M059J (cell line): ENCODE measurements at places on chromosomes 2 and 18.

DNA sequence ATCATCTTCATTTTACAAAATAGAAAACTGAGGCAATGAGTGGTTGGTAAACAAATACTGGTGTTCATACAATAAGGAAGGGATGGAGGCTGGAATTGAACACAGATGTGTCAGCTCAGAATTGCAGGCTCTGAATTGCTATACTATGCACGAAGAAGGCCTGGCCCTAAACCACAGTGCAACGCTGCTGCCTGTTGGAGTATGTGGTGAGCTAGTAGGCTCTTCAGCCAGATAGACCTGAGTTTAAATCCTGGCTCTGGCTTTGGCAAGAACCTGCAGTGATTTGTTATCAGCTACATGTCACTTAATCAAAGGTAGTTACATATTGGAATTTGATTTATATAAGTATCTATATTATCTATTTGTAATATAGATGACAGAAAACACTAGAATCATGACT lies 1602.4 kb upstream of the CELF4 start:
- no peak for DNase-seq

DNA sequence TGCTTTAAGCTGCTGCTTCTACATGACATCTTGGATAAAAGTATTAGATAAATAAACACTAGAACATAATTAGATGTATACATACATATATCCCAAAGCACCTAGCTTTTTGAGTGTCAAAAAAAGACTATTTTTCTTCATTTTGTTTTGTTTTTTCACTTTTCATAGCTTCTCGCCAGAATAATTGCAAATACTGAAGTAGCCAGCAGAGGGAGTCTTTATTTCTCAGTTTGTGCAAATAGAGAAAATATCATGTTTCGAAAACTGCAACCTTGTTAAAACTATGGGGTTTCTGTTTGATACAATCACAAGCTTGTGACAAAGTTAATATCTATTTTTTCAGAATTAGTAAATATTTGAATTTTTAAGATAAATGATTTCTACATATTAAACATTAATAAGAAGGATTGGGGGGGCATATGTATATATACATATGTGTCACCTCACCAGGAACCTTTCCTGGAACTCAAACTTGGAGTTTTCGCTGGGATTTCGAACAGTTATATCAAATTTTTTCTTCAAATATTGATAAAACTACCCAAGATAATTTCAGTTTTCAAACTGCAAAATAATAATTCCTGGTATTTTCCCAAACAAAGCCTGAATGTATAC lies 61.0 kb downstream of the GRB14 start:
- peak; percentile 17 for DNase-seq

DNA sequence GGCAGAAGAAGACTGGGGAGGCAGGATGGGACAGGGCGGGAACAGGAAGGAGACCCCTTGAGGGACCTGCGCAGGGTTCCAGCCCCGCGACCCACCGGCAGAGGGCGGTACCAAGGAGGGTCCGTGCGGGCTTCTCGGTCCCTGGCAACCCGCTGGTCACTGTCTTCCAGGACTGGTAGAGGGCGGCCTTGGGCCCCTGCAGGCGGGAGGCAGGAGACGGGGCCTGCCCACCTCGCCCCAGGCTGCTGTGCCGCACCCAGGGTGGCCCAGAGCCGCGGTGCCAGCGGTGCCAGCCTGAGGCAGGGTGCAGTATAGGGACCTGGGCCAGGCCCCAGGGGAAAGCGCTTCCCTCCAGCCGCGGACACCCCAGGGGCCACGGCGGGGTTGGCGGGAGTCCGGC lies 34.5 kb downstream of the NEURL3 start:
- DNase-seq: peak; percentile 48

GRCh38 chr18:65049586-65049985 lies 701.2 kb upstream of the CDH7 start:
- no peak for DNase-seq

DNA sequence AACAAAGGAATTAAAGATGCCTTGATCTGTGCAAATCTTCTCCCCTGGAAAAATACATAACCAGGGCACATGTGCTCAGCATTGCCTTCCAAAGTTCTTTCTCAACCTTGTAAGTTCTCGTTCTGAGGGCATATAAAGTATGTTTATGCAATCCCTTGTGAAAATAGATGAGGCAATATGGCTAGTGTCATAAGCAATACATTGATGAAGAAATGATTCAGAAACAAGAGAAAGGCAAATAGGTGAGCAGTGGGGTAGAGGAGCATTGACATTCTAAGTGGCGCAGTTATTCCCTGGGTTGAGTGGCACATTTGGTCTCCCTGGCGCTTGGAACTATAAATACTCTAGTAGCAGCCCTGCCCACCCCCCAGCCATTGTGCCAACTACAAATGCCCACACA lies 57.4 kb upstream of the PGAP1 start:
- no peak for DNase-seq

GRCh38 chr2:70123829-70124116 lies 36.5 kb downstream of the PCBP1 start:
- DNase-seq: no peak

DNA sequence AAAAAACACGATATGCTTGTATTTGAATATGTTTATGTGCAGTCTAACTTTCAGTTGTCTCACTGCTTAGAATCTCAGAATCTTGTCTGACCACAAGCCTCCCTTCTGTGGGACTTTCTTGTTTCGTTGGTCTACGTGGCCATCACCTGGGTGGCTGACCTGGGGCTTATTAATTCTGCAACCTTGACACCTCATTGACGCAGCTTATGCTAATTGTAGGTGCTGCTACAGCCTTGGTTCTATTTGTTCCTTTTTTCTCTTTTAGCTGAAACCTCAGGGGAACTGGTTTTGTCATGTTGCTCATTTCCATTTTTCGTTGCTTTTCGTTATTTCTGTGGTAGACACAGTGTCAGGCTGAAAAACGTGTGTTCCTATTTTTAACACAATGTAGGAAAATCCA lies 273.7 kb downstream of the SLC4A3 start:
- DNase-seq: no peak

GRCh38 chr2:24929230-24929629 lies 9.2 kb upstream of the ADCY3 start:
- peak; percentile 7 for DNase-seq
